Glutamatergic neuron (in vitro differentiated cells): ENCODE measurements at places on chromosomes 2 and 18. TPM values are rescaled to one million over a fixed set of nuclear protein-coding genes. Genes with fewer than 3 reads are reported as not detected.

Gene LCT
- total RNA-seq: not detected

Gene ANKRD30BL
- 0.29 TPM for total RNA-seq

Gene MAIP1
- 18.1 TPM for total RNA-seq

Gene C18orf54
- total RNA-seq: 20.0 TPM

DNA sequence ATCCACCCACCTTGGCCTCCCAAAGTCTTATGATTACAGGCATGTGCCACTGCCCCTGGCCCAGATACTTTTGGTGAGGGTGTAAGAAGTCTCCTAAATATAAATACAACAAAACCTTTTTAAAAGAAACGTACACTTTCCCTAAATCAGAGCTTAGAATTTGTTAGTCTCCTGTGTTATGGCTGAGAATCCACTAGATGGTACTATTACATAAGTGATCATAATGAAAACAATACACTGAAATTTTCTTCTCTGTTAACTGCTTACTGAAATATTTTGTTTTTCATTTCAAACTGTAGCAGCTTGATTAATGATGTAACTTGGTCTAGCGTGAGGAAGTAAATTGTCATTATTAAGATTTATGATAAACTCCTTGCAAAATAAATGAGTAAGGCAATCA is 74.8 kb upstream of the FAM98A start:
- no peaks in the 10 kb centered on the region for H3K27me3 ChIP-seq
- H3K27ac ChIP-seq: no peak overlapping the region

- H3K36me3 ChIP-seq: no peaks in the 10 kb centered on the region
- no peak overlapping the region for H3K27ac ChIP-seq
- H3K4me3 ChIP-seq: no peak overlapping the region
- H3K4me1 ChIP-seq: no peaks in the 10 kb centered on the region
- H3K27me3 ChIP-seq: peaks cover 4% of the 10 kb centered on the region
Measured at GRCh38 chr2:233244818-233245217, 6.7 kb upstream of the ATG16L1 start.

DNA sequence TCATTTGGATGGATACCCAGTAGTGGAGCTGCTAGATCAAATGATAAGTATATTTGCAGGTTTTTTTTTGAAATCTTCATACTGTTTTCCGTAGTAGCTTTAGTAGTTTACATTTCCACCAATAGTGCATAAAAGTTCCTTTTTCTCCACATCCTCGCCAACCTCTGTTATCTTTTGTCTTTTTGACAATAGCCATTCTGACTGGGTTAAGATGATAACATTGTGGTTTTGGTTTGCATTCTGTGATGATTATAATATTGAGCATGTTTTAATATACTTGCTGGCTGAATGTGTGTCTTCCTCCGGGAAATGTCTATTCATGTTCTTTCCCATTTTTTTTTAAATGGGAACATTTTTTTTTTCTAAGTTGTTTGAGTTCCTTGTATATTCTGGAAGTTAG is 260.0 kb downstream of the GULP1 start:
- H3K36me3 ChIP-seq: peaks cover 6% of the 10 kb centered on the region
- no peaks in the 10 kb centered on the region for H3K27me3 ChIP-seq
- H3K4me3 ChIP-seq: no peak overlapping the region
- no peaks in the 10 kb centered on the region for H3K4me1 ChIP-seq
- no peak overlapping the region for H3K27ac ChIP-seq

DNA sequence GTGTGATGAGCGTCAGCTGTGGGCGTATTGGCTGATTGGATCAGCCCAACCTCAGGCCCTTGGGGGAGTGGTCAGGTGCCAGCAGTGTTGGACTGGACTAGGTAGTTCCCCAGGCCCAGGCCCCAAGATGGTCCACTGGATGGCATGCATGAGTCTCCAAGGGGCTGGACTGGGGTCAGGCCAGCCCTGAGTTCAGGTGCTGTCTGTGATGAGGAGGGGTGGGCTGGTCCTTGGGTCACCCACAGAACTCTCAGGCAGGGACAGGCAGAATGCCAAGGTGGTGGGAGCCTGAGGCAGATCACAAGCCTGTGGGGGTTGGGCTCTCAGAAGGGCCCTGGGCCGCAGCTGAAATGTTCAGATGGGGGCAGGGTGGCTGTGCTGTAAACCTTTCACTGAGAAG is 59.5 kb upstream of the THUMPD2 start:
- no peak overlapping the region for H3K27ac ChIP-seq
- peaks cover 6% of the 10 kb centered on the region for H3K36me3 ChIP-seq
- DNase-seq: no peak
- peaks cover 3% of the 10 kb centered on the region for H3K4me1 ChIP-seq
- H3K27me3 ChIP-seq: no peaks in the 10 kb centered on the region
- H3K4me3 ChIP-seq: no peak overlapping the region

- no peak overlapping the region for H3K4me3 ChIP-seq
- DNase-seq: no peak
- H3K27me3 ChIP-seq: peaks cover 6% of the 10 kb centered on the region
- H3K4me1 ChIP-seq: peaks cover 6% of the 10 kb centered on the region
- no peaks in the 10 kb centered on the region for H3K36me3 ChIP-seq
Measured at GRCh38 chr18:46484971-46485370, 172.0 kb downstream of the LOXHD1 start.

- no peak overlapping the region for H3K27ac ChIP-seq
- H3K27me3 ChIP-seq: peaks cover 2% of the 10 kb centered on the region
- H3K36me3 ChIP-seq: no peaks in the 10 kb centered on the region
- H3K4me3 ChIP-seq: no peak overlapping the region
Measured at GRCh38 chr2:138712212-138712979, 67.8 kb downstream of the NXPH2 start.

GRCh38 chr2:99000708-99001107 is 64.7 kb upstream of the CRACDL start:
- no peaks in the 10 kb centered on the region for H3K4me1 ChIP-seq
- no peaks in the 10 kb centered on the region for H3K27me3 ChIP-seq
- no peak overlapping the region for H3K4me3 ChIP-seq
- no peak overlapping the region for H3K27ac ChIP-seq
- H3K36me3 ChIP-seq: peaks cover 7% of the 10 kb centered on the region
- no peak for DNase-seq

GRCh38 chr18:46636040-46636630 is 20.9 kb downstream of the LOXHD1 start:
- H3K27me3 ChIP-seq: no peaks in the 10 kb centered on the region
- H3K36me3 ChIP-seq: no peaks in the 10 kb centered on the region
- no peak overlapping the region for H3K27ac ChIP-seq
- no peak overlapping the region for H3K4me3 ChIP-seq

GRCh38 chr18:76496194-76496890 is 1.3 kb upstream of the ZNF516 start:
- H3K27ac ChIP-seq: peak overlapping the region; percentile 97
- peak; percentile 77 for DNase-seq
- peak overlapping the region; percentile 94 for H3K4me3 ChIP-seq
- no peaks in the 10 kb centered on the region for H3K36me3 ChIP-seq
- H3K27me3 ChIP-seq: peaks cover 29% of the 10 kb centered on the region

DNA sequence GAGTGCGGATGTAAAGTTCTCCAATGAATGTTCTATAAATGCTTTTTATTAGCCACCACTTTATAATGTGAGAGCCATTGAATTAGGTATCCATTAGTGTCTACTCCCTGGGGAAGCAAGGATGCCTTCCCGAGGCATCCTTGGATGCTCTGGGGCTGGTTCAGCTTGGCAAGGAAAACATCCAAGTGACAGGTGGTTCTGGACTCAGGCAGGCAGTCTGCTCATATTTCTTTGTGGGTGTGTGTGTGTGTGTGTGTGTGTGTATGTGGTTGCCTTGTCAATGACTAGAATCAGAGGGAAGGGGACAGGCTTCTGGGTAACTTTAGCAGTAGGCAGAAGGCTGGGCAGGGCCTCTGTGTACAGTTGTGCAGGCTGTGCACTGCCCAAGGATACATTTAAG is 149.2 kb downstream of the TSN start:
- no peaks in the 10 kb centered on the region for H3K36me3 ChIP-seq
- DNase-seq: no peak
- H3K27ac ChIP-seq: peak overlapping the region; percentile 41

DNA sequence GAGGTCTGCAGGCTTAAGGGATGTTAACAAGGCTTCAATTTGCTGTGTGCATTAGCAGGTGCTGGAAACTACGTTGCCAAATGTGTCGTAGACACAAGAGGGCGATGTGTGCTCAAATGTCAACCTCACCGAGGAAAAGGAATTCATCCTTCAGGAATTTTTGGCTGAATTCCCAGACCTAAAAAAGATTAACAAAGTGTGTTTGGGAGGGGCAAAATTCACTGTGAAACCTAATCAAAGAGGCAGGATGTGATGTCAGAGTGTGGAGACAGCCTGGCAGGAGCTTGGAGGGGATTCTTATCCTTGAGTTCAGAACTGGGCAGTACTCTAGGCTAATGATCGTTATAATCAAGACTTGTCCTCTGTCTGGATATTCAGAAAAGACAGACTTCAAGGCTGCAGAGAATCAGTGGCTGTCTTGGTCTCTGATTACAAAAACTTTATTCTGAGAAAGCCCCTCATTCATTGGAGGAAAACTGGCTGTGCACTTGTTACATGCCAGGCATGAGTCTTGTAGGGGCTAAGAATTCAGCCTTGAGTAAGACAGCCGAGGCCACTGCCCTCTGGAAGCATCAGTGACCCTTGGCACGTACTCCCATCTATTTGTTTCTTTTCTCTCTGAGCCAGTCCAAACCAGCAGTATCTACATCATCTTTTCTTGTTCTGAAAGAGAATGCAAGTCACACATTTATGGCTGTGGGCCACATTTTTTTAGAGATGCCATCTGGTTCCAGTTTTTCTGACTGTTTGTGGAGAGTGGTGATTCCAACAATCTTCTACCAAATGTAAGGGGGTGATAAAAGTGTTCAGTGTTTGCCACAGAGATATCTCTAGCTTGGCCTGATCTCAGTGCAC is 18.7 kb upstream of the SCYGR1 start:
- no peaks in the 10 kb centered on the region for H3K36me3 ChIP-seq
- H3K4me3 ChIP-seq: no peak overlapping the region
- H3K27ac ChIP-seq: no peak overlapping the region
- peak; percentile 38 for DNase-seq
- peaks cover 11% of the 10 kb centered on the region for H3K4me1 ChIP-seq

GRCh38 chr2:98915751-98916358 is 20.2 kb downstream of the CRACDL start:
- no peak overlapping the region for H3K27ac ChIP-seq
- no peak overlapping the region for H3K4me3 ChIP-seq
- peaks cover 18% of the 10 kb centered on the region for H3K4me1 ChIP-seq
- DNase-seq: no peak
- H3K27me3 ChIP-seq: peaks cover 4% of the 10 kb centered on the region
